IMR-90 (cell line): ENCODE measurements at places on chromosomes 2 and 18. TPM values are rescaled to one million over a fixed set of nuclear protein-coding genes. Genes with fewer than 3 reads are reported as not detected.

- H3K4me3 ChIP-seq = no peak overlapping the region
- H3K27me3 ChIP-seq = no peaks in the 10 kb centered on the region
- no peaks in the 10 kb centered on the region for H3K4me1 ChIP-seq
- no peaks in the 10 kb centered on the region for H3K36me3 ChIP-seq
These were observed 161.2 kb upstream of the XIRP2 start for GRCh38 chr2:166727095-166727494.

GRCh38 chr2:31366733-31367132 is 47.8 kb downstream of the XDH start:
- no peaks in the 10 kb centered on the region for H3K4me1 ChIP-seq
- H3K36me3 ChIP-seq = no peaks in the 10 kb centered on the region

Gene TUBA3E
- not detected in 2 replicates for polyA plus RNA-seq

DNA sequence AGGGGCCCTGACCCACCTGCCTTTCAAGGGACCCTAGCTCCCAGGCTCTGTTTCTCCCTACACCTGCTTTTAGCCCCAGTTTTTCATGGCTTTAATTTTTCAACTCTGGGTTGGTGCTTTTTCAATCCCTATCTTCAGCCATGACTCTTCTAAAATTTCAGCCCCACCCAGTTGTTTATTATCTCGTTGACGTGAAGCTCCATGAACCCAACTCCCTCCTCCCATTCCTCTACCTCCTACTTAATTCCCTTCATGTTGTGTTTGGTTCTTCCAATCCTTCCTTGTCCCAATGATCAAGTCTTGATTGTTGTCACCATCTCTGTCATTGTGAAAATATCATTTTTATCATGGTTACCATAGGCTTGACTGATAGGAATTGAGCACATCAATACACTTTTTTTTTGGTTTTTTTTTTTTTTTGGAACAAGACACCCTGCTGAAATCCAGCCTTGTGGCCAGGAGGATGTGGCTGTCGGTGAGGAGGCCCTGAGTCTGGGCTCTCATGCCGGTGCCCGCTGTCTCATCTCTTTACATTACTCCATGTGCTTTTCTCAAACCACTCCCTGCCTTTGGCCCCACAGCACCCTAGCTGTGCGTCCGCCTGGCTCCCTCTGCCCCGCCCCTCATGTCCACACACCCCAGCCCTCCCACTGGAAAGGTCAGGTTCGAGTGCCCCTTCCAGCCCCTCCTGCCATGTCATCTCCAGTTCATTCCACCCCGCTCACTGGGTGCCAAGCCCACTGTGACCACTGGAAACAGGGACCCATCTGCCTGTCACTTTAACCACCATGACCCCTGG is 39.3 kb downstream of the NAPG start:
- no peak overlapping the region for H3K4me3 ChIP-seq
- no peaks in the 10 kb centered on the region for H3K36me3 ChIP-seq
- no peak overlapping the region for H3K27ac ChIP-seq
- peaks cover 8% of the 10 kb centered on the region; the same call in 1 of the 2 replicates for H3K4me1 ChIP-seq
- no peaks in the 10 kb centered on the region for H3K27me3 ChIP-seq

GRCh38 chr2:44972771-44973535 is 31.5 kb downstream of the SIX3 start:
- peaks cover 44% of the 10 kb centered on the region for H3K27me3 ChIP-seq
- no peak for DNase-seq
- no peaks in the 10 kb centered on the region for H3K4me1 ChIP-seq
- H3K36me3 ChIP-seq = no peaks in the 10 kb centered on the region
- H3K27ac ChIP-seq = no peak overlapping the region

GRCh38 chr2:18959952-18960717 is 370.8 kb upstream of the NT5C1B start:
- no peaks in the 10 kb centered on the region for H3K4me1 ChIP-seq
- DNase-seq = peak; percentile 43
- H3K27me3 ChIP-seq = no peaks in the 10 kb centered on the region
- H3K27ac ChIP-seq = no peak overlapping the region

Gene GAL3ST2
- polyA plus RNA-seq = 0.07 TPM in 1 of 2 replicates, not detected in the other

DNA sequence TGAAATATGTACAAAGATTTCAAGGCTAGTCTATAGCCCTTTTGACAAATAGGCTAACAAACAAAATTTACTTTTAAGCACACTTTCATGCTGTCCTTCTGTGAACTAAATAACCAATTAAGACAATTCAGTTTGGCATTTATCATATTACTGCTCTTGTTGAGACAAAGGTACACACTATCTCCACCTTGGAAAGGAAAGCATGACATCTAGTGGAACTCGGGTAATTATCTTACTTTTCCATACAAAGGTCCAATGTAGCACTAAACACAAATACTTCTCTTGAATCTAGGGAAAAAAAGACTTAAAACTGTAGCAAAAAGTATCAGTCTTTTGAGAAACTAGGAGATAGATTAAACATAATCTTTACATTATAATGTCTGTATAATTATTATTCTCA is 125.0 kb upstream of the CD226 start:
- no peak overlapping the region for H3K4me3 ChIP-seq
- no peaks in the 10 kb centered on the region for H3K36me3 ChIP-seq
- H3K27ac ChIP-seq = no peak overlapping the region
- DNase-seq = peak; percentile 50

Gene TIGD1
- 2.4 and 2.9 TPM in 2 replicates for polyA plus RNA-seq
